ENCODE measurements at places on chromosomes 7 and 10.
A peak's percentile ranks its signal among the peaks of the same experiment; 100 is the strongest.

DNA sequence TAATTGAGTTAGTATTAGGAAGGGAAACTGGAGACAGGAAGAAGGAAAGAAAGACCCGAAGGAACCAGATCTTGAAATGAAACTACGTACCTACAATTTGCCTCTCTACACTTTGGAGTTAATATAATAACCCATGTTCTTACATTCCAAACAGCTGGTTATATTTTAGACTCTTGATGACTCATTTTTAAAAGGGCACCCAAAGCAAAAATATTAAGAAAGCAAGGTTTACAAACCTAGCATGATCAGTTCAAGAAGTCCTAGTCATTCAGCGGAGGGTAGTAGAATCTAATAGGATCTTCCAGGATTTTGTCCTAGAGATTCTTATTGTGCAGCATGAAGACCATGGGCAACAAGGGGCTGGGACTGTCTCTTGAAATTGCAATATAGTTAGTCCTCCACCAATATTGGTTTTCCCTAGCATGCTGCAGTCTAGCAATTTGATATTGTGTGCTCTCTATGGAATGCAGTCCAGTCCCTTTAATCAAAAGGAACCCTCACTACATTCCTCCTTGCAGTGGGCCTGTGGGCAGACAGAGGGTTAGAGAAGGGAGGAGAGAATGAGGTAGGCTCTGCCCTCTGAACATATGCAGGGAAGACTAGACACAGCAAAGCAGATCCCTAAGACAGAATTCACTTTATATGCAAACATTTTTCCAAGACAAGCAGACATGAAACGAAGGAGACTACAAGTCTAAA, 230.3 kb downstream of the INHBA start:
- no peak for DNase-seq

GRCh38 chr10:71270301-71271220, 48.5 kb upstream of the SLC29A3 start:
- DNase-seq, result peak; percentile 23

GRCh38 chr7:33804140-33804660, 101.1 kb upstream of the BMPER start:
- DNase-seq, result no peak

- no peak for DNase-seq
Observed at GRCh38 chr7:83732305-83732704, 83.4 kb upstream of the SEMA3E start.

- DNase-seq, result no peak
Observed at GRCh38 chr7:121914676-121915279, 41.8 kb downstream of the PTPRZ1 start.

DNA sequence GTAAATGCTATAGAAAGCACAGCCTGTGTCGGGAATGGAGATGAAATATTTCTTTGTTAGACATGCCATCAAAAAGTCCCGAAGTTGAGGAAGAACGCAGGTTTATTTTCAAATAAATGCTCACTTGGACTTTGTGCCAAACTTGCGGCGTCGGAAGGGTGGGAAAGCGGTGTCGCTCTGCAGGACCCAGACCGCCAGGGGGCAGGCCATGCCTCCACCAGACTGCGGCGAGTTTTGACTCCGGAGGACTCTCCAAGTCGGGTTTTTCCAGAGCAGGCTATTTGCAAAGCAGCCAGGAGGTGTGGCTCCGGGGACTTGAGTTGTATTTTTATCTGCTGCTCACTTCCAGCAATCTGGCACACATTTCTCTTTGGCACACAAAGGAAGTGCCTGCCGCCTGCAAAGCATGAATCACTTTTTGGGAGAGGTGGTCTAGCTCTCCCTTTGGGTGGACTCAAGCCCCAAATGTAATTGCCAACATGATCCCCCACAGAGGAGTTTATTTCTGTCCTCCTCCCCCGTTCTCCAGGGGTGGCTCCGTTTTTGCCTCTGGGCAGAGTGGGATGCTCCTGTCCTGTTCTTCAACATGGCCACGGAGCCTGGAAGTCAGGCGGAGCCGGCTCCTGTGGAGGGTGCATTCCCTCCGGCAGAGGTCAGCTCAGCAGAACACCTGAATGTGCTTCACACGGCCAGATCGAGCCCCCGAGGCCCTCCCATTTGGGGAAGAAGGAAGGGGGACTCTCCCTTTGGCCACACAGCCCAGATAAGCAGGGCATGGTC, 82.3 kb upstream of the GPR26 start:
- peak; percentile 27 for DNase-seq

DNA sequence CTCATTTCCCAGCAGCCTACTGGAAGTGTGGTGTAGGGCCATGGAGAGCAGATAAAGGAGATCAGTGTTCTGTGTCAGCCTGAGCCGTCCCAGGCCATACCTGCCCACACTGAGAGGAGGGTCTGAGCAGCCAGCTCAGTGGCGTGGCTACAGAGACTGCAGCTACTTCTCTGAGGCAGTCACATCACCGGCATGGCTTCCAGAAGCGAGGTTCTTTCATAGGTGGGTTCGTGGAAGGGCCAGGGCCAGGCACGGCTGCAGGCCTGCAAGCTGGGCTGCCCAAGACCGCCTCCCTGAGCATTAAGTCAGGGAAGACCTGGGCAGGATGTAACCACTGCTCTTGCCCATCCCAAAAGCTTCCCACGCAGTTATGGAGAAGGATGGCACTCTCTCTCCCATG, 34.9 kb downstream of the LDB3 start:
- DNase-seq, result no peak

All from stimulated activated CD4-positive, alpha-beta T cell treated with anti-CD3 and anti-CD28 coated beads, Interleukin-2, amount 100 ng/mL, for 24 hours (primary cell).